ENCODE measurements at places on chromosomes 3 and 15.

GRCh38 chr3:87563712-87564111 lies 287.3 kb upstream of the POU1F1 start:
- no peak for DNase-seq

- DNase-seq = no peak
Observed at GRCh38 chr15:69897061-69897460, 200.7 kb downstream of the TLE3 start.

- no peak for DNase-seq
Observed at GRCh38 chr3:90092994-90093393, 985.6 kb downstream of the EPHA3 start.

- no peak for DNase-seq
Observed at GRCh38 chr3:137071104-137071503, 113.3 kb downstream of the IL20RB start.

DNA sequence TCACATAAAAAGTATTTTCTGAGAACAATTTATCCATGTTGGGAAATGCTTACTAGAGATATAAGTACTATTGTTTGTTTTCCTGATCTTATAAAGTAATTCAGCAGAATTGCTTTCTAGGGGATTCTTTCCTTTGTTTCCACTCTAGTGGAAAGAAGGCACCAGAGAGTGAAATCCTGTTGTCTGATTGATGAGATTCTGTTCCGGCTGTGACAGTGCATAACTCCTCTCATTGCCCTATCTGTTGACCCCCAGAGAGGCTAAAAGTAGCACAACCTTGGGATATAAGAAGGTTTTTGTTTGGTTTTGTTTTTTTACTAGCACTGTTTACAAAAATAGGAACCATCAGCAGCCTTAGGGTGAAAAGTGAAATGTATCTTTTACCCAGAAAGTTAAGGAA lies 114.1 kb downstream of the ALCAM start:
- DNase-seq = no peak

DNA sequence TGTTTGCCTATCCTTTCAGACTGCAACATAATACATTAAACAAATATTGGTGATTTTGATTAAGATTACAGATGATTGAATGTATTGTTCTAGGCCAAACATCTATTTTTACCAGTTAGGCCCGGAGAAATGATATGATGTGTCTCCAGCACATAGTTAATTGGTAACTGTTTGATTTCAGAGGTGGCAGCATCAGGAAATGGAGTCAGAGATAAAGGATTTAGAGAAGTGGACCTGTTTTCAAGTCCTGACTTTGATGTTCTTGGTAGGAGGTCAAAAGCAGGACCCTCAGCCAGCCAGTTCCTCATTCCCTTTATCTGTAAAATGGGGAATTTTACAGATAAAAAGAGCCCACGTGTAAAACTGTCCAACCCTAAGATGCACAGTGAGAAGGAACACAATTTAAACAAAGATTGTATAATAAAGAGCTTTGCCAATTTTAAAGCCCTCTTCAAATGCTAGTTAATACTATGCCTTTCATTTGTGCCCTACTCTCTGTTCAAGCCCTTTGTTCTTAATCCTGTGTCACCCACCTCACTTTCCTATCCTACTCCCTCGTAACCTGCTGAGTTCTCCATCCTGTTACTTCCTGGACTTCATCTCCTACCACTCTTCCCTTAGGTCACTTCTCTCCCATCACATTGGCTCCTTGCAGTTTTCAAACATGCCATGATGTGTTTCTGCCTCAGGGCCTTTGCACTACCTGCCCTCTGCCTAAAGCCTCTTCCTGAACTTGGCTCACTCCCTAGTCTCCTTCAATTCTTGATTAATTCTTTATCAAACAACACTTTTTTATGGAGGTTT lies 2.5 kb downstream of the TMEM212 start:
- no peak for DNase-seq

DNA sequence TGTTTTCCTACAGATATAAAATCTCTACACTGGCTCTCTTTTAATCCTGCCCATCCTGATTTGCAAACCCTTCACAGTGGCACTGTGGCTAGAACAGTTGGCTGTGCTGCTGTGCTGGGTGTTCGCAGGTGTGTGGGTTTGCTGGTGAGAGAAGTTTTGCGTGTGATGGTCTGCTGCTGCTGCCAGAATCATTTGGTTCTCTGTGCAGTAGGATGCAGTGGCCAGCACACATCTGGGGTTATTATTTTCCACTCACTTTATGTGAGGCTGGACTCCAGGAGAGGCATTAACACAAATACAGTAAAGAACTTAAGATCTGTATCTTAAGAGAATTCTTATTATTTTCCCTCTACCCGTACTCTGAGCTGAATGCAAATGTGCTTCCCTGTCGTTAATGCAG lies 16.0 kb upstream of the PSMD6 start:
- DNase-seq = no peak

DNA sequence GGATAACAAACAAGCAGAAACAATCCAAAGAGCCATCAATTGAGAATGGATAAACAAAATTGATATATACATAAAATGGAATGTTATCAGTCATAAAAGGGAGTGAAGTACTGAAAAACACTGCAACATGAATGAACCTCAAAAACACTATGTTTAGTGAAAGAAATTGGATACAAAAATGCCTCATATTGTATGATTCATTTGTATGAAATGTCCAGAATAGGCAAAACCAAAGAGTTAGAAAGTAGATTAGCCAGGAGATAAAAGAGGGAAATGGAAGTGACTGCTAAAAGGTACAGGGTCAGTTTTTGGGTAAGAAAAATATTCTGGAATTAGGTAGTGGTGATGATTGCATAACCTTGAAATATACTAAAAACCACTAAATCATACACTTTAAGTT lies 9.8 kb upstream of the SLC25A36 start:
- DNase-seq = no peak

GRCh38 chr3:65935724-65936123 lies 103.0 kb downstream of the MAGI1 start:
- DNase-seq = no peak

DNA sequence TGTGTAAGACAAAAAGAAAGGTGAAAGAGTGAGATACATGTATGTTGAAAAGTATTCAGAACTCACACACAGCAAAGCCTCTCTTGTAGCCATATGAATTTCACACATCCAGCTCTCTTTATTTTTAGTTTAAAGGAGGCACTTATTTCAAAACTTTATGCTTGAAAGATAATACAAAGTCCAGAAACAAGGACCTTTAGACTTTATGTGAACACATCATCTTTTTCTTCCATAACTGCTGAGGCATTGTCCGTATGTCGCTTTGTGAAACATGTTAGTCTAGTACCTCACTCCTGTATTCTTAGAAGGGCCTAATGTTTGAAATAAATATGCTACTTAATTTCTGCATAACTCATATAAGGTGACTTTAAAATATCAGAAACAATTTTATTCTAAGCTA lies 763.4 kb downstream of the GBE1 start:
- no peak for DNase-seq

DNA sequence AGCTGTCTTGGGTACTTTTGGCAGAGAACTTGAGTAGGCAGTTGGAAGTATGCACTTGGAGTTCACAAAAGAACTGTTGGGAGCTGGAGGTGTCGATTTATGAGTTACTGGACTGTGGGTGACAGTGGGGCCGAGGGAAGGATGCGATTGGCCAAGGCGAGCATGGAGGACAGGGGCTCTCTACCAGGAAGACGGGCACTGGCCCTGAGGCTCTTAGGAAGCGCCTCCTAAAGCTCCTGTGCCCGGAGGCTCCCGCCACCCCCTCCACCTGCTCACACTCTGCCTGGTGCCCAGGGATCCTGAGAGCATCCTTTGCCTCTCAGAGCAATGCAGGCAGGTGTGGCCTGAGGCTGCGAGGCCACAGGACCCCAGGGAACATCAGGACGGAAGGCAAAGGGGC lies 69.0 kb downstream of the CRTC3 start:
- no peak for DNase-seq

DNA sequence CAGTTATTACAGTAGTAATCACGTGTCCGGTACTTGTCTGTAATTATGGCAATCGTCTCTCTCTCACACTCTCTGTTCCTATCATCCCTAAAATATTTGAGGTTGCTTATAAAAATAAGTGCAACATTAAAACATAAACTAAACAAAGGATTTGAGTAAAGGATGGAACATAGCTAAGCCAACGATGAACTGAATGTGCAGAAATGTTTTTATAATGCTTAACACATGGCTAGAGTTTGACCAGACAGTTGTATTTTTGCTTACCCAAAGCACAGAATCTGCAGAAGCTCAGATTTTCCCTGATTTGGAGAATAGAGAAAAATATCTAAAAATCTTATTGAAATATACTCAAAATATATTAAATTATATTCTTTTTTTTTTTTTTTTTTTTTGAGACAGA lies 1030.9 kb downstream of the NAALADL2 start:
- DNase-seq = no peak

DNA sequence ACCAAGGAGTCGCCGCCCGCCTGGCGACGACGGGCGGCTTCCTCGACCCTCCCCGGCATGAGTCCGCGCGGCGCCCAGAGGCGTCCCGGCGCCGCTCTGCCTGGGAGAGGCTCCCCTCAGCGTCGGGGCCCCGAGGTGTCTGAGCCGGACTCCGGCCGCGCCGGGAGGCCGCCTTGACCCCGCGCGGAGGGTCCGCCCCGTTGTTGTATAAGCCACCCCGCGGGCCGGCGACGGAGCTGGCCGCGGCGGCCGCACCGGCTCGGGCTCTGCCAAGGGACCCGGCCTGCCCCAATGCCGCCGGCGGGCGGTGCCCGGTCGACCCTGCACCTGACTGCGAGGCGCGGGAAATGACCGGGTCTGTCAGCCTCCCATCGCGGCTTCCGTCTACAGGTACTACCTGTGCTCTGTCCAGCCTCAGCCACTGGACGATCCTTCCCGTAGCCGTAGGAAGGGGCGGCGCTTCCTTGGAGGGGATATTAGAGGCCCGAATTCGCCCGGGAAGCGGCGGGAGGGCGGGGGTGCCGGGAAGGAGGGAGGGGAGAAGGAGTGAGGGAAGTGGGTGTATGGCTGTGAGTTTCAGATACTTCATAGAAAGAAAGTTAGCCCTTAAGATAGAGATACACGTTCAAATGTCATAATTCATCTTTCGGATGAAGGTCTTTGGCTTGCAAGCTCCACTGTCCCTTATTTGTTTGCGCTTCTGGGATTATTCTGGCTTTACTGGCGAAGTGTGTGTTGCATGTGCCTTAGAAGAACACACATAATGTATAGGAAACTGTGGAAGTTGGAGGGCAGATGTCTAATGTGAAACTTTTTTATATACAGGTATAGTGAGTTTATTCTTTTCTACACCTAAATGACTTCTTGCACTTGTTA lies 620 bp downstream of the ABHD5 start:
- peak; percentile 76 for DNase-seq

GRCh38 chr3:59946401-59946800 lies 896.6 kb upstream of the CFAP20DC start:
- no peak for DNase-seq

DNA sequence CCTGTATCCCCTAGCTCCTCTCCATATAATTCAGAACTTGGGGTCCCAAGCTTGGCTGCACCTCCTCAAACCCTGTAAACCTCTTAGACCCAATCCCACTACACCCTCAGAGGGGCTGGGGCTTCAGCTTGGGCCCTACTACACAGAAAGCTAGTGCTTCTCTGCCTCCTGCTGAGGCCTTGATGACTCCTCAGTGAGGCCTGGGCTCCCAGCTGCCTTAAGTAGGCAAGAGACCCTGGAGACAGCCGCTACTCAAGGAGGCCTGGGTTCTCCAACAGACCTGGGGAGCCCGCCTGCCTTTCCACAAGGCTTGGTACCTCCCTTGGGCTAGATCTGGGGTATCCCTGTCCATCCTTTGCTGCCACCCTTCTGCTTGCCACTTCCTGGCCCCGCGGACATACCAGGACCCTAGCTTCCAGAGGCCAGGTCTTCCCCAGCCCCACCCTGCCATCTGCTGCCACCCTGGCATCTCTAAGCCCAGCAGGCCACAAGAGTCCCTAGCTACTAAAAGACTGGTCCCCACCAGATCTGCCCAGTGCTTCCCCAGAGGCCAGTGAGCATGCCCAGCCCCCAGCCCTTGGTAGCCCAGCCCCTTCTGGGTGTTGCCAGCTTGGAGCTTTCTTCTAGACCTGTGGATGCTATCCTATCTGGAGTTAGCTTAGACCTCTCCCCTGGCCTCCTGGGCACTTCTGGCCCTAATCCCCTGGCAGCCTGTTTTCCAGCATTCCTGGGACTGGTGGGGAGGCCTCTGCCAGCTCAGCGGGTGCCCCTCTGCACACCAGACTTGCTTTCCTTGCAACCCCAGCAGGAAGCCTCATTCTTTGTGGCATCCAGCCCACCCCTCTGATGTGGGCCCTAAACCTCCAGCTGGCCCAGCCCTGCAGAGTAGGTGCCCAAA lies 13.7 kb downstream of the C15orf39 start:
- peak; percentile 58 for DNase-seq

- no peak for DNase-seq
Observed at GRCh38 chr3:114451561-114452018, 157.8 kb downstream of the TIGIT start.

- DNase-seq = no peak
Observed at GRCh38 chr3:183149915-183150750, 12.4 kb downstream of the LAMP3 start.

DNA sequence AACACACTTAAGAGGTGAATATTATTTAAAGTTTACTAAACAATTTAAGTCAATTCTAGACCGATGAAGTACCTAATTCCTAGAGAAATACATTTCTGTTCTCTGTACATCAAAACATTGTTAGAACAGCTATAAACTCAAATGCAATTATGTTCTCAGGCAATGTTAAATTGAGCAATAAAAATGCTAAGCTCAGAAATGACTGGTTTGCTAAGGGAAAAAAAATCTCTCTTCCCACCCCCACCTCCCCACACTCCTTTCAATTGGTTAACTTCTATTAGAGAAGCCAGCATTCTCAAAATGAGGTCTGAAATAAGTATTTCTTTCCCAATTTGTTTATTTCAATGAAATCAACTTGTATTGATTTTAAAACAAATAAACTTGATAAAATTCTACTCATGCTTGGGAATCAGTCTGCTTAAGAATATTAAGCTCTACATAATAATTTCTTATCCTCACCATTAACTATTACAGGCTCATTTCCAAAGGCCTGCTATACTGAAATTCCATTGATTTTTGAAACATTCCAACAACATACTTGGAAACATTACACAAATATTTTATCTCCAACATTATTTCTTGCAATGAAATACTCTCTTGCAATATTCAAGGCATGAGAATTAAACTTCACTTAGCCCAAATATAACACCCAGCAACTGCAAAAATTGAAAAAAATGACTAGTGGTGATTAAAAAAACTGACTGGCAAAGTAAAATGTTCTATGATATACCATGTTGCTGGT lies 22.6 kb downstream of the TSPAN3 start:
- DNase-seq = no peak

GRCh38 chr15:85488997-85489396 lies 108.6 kb downstream of the AKAP13 start:
- DNase-seq = no peak

- no peak for DNase-seq
Observed at GRCh38 chr3:12440927-12441714, 43.2 kb upstream of the TSEN2 start.

DNA sequence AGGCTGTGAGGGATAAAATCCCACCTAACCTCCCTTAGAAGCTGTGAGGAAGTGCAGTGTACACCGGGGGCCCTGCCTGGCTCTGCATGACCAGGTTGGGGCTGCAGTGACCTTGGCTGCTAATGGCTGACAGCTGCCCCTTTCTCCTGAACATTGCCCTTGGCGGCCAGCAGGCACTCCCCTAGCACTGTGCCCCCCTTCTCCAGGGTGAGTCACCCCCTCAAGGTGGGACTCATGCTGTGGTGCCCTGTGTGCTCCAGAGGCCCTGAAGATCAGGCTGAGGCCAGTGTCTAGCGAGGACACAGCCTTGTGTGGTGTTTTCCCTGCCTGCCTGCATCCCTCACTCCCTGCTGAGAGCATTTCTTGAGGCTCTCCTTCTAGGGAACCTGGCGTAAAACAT lies 21.0 kb upstream of the FGD5 start:
- no peak for DNase-seq

GRCh38 chr3:12462159-12462947 lies 21.9 kb upstream of the TSEN2 start:
- no peak for DNase-seq

All from activated CD8-positive, alpha-beta memory T cell treated with anti-CD3 and anti-CD28 coated beads, Interleukin-2, amount 50 U/mL, for 48 hours (primary cell).